ENCODE measurements at places on chromosomes 3 and 15.

DNA sequence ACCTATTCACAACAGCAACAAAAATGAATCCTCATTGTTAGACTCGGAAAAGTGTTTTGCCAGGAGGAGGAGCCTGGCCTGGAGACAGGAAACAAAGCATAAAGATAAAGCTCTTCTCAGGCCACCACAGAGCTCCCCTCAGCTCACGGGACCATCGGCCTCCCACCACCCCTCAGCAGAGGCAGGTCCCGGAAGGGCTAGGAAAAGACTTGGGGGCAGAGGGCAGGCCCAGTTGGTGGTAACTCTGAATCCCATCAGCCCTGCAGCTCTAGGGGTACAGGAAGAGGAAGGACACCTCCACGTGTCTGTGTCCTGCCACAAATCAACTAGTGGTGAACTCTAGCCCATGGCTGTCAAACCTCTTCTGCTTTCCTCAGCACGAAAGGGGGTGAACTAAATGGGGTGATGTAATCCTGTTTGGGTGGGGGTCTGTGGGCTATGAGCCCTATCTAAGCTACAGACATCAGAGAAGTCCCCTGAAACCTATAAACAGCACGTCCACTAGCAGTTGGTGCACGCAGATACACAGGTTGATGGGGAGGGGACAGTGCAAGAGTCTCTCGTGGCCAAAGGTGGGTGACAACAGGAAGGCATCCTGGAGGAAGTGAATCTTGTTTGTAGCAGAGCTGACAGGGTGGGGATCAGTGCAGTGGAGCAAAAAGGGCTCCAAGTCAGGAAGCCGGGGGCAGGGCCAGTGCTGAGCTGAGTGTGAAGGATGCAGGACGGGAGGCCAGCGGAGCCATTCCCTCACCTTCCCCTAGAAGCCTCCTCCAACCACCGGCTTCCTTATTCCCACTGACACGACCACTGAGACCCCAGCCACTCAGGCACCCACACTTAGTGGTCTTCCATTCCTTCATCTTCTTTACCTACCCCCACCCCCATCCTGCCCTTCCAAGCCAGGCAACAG is 111.1 kb upstream of the HACD2 start:
- no peak for DNase-seq

GRCh38 chr3:190084983-190085382 is 35.7 kb downstream of the P3H2 start:
- no peak for DNase-seq

- no peak for DNase-seq
These were observed 49.5 kb downstream of the PLXNA1 start for GRCh38 chr3:127032296-127032990.

DNA sequence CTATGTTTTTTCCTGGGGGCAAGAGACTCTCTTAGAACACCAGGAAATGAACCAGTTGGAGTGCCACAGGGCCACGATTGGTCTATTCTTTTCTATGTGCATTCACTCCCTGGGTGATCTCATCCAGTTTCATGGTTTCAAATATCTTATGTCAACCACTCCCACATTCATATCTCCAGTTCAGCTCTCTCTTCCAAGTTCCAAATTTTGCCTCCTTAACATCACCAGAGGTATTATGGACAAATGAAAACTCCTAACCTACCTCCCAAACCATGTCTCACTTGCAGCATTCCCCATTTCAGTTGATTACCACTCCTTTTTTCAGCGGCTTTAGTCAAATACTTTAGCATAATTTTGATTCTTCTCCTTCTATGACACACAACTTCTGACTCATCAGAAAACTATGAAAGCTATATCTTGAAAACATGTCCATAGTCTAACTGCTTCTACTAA is 203.1 kb upstream of the SEMA6D start:
- no peak for DNase-seq

GRCh38 chr3:139332092-139332491 is 11.7 kb upstream of the MRPS22 start:
- DNase-seq = no peak

DNA sequence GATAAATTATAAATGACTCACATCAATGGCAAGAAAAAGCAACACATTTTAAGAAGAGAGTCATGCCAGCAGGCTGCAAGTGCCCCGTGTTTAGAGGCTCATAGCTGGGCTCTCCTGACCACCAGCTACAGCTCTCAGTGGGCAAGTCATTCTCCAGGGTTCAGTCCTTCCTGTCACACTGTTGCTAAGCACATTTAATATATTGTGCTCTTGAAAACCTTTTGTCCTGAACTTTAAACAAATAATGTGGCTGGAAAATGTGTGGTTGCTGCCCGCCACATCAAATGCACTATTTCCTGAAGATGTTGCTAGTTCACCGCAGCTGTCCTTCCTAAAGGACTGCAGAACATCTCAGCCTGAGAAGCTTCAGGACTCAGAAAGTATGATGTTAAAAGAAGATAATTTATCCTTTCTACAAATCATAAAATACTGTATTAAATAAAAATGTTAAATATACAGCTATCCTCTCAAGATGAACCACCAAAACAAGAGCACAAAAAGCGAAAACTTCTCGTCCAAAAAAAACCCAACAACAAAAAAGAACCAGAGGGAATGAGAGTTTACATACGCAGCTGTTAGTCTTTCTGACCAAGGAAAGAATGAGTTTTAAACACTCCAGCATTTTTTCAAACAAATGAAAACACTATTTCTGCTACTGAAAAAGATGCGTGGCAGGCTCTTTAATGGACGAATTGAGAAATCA is 951 bp downstream of the TARS3 start:
- DNase-seq = no peak

DNA sequence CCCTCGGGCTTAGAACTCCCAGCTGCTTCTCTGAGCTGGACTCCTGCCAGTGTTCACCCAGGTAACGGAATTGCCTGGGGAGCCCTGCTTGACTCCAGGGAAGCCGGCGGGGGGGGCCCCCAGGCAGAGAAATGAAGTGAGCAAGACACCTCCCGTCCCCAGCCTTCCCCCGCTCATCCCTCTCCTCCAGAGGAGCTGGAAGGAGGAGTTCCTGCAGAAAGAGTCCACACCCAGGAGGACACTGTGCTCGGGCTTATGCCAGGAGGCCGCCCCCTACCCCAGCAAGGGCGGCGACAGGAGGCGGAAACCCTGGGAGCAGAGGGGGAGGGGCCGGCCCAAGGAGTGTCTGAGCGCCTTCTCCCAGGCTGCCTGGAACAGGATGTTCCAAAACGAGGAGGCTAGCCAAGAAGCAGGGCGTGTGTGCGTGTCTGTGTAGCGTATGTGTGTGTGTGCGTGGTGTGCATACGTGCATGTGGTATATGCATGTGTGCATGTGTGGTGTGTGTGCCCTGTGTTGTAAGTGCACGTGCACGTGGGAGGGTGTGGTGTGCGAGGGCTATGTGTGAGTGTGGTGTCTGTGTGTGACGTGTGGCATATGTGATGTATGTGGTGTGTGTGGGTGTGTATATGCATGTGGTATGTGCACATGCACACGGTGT is 511.3 kb downstream of the SHQ1 start:
- DNase-seq = peak; percentile 96

DNA sequence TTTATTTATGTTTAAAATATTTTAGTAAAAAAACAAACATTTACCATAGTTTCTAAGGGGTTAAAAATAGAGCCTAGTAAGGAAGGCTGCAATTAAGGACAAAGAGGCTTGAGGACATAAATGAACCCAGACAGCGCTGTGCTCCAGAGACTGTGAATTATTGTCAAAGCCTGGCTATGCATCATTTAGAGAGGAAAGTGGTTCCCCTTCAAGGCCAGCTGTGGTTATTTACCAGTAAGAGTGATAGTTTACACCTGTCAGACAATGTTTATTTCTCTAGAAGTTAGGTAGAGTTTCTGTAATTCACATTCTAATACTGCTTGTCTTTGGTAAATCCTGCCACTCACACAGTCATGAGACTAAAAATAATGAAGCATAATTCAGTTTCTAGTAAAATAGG is 32.4 kb upstream of the PIK3R4 start:
- DNase-seq = no peak

DNA sequence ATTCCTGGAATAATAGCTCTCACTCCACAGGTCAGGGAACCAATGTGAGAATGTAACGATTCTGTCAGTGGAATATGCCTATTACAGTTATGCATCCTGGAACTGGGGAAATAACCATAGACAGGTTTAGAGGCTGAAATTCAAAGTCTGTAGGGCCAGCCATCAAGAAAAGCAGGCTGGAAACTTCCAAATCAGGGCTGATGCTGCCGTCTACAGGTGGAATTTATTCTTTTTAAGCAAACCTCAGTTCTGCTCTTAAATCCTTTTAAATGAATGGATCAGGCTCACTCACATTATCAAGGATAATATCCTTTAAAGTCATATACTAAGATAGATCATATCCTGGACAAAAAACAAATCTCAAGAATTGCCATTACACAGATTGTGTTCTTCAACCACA is 699.8 kb downstream of the NR2F2 start:
- DNase-seq = no peak

DNA sequence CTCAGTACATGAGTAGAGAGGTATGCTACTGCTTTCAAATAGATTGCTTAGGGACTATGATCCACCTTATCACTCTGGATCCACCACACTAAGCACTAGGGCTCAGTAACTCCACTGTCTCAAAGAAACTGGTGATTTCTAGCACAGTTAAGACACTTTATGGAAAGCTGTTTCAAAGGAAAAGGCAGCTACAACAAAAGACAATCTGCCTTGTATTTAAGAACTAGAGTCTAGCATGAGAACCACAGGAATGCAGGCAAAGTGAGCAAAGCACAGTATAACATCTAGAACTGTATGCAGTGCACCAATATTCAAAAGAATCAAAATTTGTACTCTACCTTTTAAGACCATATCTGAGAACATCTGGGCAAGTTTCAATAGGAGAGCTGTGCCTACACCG is 17.9 kb downstream of the TFRC start:
- no peak for DNase-seq
